Kidney epithelial cell (primary cell): ENCODE measurements at places on chromosomes 5 and 9. TPM values are rescaled to one million over a fixed set of nuclear protein-coding genes. Genes with fewer than 3 reads are reported as not detected.

NTRK2 gene
- 0.96 and 1.5 TPM in 2 replicates for total RNA-seq

PCDHB2 gene
- total RNA-seq, result 5.7 and 5.8 TPM in 2 replicates

LCN15 gene
- total RNA-seq, result not detected in 2 replicates

STARD4 gene
- 45.8 and 56.1 TPM in 2 replicates for total RNA-seq

TMEM215 gene
- not detected in 2 replicates for total RNA-seq

TMC1 gene
- not detected in 2 replicates for total RNA-seq
